NCI-H1105 (cell line): ENCODE measurements at places on chromosomes 4 and X.

DNA sequence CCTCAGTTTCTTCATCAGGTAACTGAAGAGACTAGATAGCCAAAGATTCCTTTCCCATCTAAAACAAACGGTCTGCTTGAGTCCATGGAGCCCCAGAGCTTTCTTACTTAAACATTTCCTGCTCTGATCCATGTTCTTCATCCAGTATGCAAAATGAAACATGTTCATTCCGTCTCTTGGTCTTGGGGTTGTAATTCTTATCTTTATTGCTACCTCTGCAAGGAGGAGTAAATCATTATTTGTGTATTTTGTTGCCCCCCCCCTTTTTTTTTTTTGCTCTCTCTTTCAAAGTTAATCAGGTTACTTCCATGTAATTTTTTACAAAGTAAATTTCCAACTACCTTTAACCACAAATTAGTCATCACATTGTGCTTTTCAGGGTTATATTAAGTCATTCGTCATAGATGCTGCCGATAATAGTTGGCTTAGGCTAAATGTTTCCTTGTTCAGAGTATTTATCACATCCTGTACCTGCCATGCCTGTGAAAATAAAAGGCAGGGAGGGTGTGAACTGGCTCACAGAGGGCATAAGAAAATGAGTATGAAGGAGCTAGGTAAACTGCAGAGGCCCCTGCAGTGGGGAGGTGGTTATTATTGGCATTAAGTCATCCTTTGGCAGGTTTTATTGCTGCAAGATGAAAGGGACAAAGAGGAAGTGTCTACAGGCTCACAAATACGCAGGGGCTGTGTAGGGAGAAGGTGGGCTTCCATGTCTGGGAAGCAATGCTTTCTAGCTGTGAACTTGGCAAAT is 76.7 kb upstream of the HS3ST1 start:
- DNase-seq: no peak

- DNase-seq: no peak
These were observed 76.6 kb downstream of the USO1 start for GRCh38 chr4:75800972-75801371.

GRCh38 chr4:73692254-73692653 is 48.1 kb upstream of the CXCL8 start:
- DNase-seq: no peak

DNA sequence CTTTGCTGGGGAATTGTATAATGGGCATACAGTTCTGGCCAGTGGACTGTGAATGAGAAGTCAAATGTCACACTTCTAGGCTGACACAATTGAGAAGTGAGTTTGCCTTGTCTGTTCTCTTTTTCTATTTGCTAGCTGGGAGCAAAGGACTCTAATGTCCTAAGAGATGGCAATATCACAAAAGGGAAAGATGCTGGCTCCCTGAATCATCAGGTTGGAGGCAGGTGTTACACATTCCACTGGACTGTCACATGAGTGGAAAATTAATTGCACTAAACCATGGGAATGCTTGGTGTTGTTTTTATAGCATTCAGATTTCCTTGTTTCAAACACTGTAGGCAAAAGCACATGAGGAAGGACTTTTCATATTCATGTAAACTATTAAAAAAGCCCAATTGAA is 388.3 kb downstream of the ADAM29 start:
- DNase-seq: no peak

DNA sequence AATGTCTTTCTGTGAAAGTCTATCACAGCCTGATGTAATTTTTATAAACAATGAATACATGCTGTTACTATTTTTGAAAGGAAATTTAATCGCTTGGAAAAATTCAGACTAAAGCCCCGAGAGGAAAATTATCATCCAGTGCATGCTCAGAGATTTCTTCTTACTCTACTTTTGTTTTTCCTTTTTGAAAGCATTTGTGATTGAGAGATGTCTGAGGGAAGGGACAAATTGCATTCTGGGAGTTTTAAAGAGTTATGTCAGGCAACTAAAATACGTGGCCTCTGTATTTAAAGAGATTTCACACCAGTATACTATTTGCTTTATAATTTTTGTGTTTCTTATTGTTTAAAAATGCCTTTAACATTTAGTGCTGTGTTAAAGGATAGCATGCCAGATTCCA is 1.4 kb upstream of the ZFX start:
- no peak for DNase-seq

GRCh38 chr4:37827802-37828321 is 1.4 kb downstream of the PGM2 start:
- DNase-seq: no peak

DNA sequence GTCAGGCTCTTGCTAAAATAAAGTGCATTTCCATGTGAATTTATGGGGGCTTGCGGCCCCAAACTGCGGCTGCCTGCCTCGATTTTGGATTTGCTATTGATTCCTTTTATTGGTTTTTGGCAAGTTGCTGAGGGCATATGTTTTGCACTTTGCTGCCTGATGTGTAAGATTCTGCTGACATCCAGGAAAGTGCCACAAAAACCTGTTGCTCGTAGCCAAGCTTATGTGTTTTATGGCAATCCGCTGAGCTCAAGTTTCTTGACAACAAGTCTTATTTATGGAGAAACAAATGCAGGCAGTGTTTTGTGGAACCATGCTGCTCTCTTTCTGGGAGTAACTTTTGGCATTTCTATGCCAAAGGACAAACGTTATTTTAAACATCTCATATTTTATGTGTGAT is 97.3 kb upstream of the DDIT4L start:
- DNase-seq: no peak

GRCh38 chr4:48110452-48110978 is 23.5 kb downstream of the TXK start:
- no peak for DNase-seq

- no peak for DNase-seq
These were observed 48.0 kb upstream of the SOD3 start for GRCh38 chr4:24747234-24747975.

DNA sequence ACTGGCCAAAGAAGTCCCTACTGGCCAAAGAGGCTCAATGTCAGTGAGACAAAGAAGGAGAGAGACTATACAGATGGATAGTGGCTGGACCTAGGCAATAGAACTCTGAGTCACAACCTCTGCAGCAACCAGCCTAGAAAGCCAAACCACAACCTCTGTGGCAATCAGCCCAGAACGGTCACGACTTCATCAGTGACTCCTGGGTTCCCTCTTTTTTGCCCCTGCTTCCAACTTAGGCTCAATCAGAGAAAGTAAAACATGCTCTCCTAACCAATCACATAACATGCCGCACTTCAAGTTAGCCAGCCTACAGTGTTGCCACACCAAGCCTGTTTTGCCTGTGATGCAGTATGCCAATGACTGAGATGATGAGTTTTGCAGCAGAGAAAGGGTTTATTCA is 203.4 kb downstream of the ANAPC10 start:
- no peak for DNase-seq

DNA sequence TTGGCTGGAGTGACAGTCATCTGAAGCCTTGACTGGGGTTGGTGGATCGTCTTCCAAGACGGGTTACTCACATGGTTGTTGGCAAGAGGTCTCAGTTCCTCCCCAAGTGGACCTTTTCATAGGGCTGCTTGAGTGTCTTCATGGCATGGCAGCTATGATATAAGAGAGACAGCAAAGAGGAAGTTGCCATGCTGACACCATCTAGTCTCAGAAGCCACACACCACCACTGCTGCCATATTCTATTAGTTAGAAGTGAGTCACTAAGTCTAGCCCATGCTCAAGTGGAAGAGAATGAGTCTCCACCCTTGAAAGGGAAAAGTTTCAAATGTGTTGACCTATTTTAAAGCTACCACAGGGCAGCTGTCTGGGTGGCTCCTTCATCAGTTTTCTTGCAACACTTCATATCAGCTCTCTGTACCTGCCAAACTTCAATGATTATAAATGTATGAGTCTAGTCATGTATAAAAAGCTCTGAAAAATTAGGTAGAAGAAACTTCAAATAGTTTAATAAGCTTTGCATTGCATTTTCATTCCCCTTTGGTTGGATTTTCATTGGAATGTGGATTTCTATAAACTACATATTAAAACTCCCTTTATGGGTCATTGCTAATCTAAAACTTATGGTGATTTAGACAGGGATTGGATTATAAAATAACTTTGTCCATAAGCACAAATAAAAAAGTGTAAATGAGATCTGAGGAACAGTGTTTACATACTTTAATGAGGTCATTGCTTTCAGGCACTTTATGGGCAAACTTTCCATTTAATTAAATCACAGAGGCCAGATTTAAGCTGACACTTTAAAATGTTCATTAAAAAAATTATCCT is 68.0 kb upstream of the ATXN3L start:
- no peak for DNase-seq

DNA sequence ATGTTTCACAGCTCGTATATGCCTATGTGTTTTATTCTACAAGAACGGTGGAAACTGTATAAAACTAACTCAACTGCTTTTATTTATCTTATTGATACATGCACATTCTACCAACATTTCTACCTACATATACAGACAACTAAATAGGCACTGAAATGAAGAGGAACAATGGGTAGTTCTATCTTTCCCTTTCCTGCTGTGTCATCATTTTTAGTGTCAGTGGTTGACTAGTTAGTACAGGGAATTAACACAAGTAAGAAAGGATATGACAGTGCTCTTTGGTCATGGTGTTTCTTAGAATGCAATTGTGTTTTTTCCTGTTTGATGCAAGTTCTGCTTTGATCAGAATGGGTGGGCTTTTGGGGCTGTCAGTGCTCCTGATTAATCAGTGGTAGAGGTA is 293.8 kb upstream of the CTSO start:
- DNase-seq: no peak

GRCh38 chr4:138749303-138749702 is 266.3 kb upstream of the NOCT start:
- DNase-seq: no peak

- no peak for DNase-seq
These were observed 472.7 kb downstream of the ARAP2 start for GRCh38 chr4:35771571-35771970.

DNA sequence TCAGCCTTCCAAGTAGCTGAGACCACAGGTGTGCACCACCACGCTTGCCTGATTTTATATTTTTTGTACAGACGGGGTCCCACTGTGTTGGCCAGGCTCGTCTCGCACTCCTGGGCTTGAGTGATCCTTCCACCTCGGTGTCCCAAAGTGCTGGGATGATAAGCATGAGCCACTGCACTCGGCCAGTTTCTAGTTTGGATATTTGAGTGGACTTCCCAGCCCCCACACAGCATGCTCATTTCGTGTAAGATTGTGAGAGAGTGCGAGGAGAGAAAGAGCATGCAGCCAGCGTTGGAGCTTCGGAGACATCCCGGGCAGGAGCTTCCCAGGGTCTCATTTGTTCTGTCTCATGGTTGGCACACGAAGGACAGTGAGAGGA is 31.8 kb downstream of the ARSD start:
- no peak for DNase-seq

GRCh38 chr4:183397741-183398297 is 46.6 kb upstream of the CDKN2AIP start:
- DNase-seq: no peak

- DNase-seq: no peak
These were observed 23.1 kb downstream of the TMEM184C start for GRCh38 chr4:147640331-147640730.
